ENCODE measurements at places on chromosomes 1 and 21.

DNA sequence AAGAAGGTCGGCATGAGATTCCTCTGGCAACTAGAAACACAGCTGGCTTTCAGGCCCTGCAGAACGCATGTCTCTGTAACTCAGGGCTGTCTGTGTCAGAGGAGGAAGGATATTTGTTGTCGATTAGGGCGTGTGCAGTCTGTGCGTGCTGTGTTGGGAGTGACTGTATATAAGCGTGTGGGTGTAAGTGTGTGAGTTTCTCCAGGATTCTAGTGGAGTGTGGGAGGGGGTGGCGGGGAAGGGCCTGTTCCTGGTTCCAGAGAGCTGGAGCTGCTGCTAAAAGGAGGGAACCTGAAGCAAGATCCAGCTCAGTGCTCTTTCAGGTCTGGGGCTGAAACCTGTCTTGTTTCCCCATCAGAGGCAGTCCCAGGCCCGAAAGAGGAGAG lies 74.3 kb downstream of the SLC16A1 start:
- DNase-seq: no peak

GRCh38 chr1:229203030-229203751 lies 67.7 kb upstream of the RAB4A start:
- DNase-seq: peak; percentile 57

DNA sequence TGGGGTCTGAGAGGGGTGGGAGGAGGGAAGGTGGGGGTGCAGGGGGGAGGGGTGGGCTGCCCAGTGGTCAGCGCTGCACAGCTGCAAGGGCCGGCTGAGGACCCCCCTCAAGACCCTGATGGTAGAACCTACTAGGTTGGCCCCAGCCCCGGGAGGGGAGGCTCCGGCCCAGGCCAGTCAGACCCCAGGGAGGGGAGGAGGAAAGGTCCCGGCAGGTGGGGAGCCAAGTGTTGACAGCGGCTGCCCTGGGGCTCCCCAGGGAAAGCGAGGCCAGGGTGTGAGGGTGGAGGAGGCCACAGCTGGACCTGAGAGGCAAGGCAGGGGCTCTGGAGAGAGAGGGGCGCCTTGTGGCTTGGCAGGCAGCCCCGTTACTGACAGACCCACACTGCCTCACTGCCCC lies 31.1 kb downstream of the MEGF6 start:
- no peak for DNase-seq

- no peak for DNase-seq
Measured at GRCh38 chr1:79663916-79664315, 657.4 kb upstream of the ADGRL4 start.

DNA sequence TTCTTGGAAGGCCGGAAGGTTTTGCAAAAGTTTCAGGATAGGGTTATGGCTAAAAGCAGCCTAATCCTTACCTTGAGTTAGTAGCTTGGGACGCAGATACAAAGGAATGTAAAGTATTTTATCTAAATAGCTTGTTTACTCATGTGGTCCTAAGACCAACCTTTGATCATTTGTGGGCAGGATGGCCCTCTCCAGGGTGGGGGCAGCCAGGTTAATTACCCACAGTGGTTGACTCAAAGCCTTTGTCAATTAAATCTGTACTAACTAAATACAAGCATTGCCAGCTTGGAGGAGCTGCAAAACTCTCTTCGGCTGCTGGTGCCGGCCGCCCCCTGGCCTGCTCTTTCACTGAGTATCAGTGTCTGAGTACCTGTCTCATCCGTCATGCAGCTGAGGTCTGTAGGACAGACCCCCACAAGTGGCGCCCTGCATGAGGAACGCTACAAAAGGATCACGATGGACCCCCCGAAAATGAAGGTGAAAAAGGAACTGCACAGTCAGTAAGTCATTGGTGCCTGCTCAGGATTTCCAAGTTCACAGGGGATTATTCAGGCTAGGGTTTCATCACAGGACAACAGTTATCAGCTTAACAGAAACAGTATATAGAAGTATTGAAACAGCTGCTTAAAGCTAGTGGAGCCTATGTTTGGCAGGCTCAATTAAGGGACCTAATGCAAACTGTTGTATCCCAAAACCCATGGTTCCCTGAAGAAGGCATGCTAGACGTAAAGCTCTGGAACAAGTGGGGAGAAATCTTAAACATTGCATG lies 212.5 kb upstream of the MAP1LC3C start:
- no peak for DNase-seq

GRCh38 chr1:116569381-116569670 lies 1.5 kb downstream of the CD58 start:
- no peak for DNase-seq

GRCh38 chr1:222665964-222666363 lies 46.3 kb downstream of the AIDA start:
- no peak for DNase-seq

- DNase-seq: peak; percentile 77
Measured at GRCh38 chr1:206814716-206815341, 42.5 kb upstream of the IL10 start.

DNA sequence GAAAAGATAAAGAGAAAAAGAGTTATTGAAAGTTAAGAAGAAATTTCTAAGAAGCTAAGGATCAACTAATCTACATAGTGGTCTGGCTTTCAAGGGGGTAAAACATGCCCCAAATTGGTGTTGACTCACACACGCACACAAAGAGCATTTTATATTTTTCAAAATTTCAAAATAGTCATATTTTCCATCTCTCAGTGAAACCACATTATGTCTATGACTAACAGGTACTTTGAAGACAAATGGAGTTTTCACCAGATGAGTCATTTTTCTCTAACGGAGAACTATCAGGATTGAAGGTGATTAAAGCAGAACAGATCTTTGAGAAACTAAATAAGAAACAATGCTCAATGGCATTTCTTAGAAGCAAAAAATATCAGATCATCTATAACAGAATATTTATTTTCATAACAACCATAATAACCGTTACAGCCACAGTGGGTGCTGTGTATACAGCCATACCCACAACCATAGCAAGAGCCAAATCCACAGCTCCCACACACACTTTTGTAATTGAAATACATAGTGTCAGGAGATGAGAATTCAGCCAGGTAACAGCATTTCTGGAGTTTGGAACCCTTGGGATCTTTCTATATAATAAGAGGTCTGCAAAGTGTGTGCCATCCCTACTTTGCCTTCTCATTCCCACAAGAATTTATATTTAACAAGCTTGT lies at the start of gene KRTAP21-3:
Gene KRTAP21-3 (minus strand): TSS at position 539 of the 671 bp plus-strand sequence. CDS start 18 bp downstream, at position 521.
- no peak for DNase-seq

GRCh38 chr1:246907472-246907871 lies 24.3 kb downstream of the AHCTF1 start:
- DNase-seq: no peak

DNA sequence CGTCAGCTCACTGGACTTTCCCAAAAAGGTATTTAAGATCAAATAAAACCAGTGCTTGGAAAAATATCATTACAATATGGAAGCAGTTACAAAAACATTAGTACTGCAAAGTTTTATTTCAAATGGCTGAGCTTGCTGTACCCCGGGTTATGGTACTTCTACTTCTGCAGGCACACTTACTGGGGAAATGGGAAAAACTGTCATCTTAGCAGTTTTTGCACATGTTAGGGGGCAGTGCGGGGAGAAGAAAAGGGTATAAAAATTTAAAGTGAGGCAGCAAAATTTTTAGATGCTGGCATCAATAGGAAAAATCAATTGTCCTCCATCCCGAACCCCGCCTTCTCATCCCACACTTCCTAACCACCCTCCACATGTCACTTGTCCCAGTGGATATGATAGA lies 133.4 kb downstream of the ATG4C start:
- no peak for DNase-seq

DNA sequence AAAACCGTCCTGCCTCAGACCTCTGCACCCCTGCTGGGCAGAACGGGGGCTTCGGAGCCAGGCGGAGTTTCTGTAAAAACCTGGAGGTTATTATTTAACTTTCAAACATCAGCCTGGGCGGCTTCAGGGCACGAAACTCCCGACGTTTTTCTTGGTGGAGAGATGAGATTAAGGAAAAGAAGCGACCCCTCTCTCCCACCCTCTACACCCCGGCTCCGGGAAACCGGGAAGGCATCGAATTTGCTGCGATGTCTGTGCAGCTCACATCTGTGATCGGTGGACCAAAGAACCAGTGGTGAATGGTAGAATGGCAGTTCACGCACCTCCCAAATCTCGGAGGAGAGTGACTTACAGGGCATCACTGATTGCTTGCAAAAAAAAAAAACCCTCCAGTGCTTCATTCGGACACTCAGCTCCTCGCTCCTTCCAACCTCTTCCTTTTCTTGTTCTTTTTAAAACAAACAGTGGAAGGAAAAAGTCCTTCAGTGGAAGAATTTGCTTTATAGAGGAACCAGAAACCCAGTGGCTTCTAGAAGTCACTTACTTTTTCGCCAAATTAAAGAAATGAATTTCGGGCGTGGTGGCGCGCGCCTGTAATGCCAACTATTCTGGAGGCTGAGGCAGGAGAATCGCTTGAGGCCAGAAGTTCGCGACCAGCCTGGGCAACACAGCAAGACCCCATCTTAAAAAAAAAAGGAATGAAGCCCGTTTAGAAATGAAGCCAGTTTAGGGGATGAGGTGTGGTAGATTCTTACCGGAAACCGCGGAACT lies 884 bp downstream of the PHACTR4 start:
- peak; percentile 59 for DNase-seq

GRCh38 chr21:44539046-44539445 lies 949 bp downstream of the KRTAP10-1 start:
- DNase-seq: no peak

- no peak for DNase-seq
Measured at GRCh38 chr21:41966872-41967621, 13.2 kb upstream of the C2CD2 start.

GRCh38 chr1:6200188-6200809 lies 904 bp upstream of the RPL22 start:
- no peak for DNase-seq

DNA sequence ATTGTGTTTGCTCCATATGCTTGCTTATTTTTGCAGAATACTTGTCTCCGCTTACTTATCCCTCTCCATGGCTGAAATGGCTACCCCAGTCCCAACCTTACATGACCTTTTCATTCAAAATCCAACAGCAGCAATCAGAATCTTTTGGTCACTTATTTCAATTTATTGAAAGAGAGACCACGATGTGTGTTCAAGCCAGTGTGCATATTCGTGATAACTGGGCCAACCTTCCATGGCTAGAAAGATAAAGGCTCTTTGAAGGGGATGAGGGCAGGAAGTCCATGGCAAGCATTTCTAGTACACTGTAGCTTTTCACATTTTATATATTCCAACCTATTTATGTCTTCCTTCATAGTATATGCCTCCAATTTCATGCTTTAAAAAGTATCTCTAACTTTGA lies 23.1 kb downstream of the HSD11B1 start:
- no peak for DNase-seq

- DNase-seq: no peak
Measured at GRCh38 chr1:61273167-61273705, 190.9 kb downstream of the NFIA start.

GRCh38 chr1:231161667-231162296 lies at the start of gene TRIM67:
TRIM67 (plus strand) TSS chr1:231162058; CDS start chr1:231162970, 912 bp downstream.
- DNase-seq: peak; percentile 47

DNA sequence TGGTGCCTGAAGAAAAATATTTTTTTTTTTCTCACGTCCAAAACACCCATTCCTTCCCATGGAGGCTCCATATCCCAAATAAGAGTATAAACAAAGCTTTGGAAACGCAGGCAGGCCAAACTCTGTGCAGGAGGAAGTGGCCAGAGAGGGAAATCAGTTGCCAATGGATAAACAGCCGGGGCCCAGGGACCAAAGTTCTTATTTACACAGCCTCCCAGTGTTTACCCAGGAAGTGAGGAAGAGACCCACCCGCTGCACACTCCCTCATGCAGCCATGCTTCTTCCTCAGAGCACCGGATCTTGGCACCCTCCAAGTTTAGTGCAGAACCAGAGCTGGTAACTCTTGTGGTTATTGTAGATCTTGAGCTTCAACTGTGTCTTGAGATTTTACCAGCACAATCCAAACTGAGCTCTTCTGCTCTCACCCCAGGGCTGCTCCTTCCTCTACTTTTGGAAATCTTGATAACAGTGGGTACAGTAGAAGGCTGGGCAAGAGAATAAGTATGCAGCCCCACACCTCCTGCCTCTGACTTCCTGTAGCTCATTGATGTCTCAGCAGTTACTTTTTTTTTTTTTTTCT lies 14.2 kb downstream of the MARCKSL1 start:
- DNase-seq: no peak

DNA sequence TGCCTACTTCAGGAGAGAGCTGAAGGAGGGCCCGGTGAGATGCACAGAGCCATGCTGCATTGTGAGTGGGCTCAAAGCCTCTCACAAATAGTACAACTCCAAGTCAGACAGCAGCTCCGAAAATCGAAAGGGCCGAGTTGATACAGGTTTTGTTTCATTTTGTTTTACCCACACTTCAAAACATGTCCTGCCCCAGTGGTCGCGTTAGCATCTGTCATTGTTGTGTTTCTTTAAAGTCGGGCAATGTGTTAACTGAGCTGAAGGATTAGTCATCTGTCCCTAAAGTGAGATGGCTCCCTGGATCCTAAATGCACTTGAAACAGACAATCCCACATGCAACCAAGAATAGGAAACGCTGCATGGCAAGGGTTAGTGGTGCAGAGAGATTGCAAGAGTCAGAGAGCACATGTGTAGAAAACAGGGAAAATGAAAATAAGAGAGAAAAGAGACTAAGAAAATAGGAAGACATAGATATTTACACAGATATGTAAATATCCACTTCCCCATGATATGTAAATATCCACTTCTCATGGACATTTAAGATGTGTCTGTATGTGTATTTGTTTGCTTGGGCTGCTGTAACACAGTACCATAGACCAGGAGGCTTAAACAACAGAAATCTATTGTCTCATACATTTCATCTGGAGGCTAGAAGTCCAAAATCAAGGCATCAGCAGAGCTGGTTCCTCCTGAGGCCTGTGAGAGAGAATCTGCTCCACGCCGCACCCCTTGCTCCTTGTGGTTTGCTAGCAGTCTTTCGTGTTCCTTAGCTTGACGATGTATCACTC lies 131.4 kb upstream of the RAB4A start:
- DNase-seq: no peak

- DNase-seq: no peak
Measured at GRCh38 chr1:53046930-53047329, 15.1 kb upstream of the PODN start.

- DNase-seq: no peak
Measured at GRCh38 chr1:77874804-77875445, 13.5 kb upstream of the NEXN start.

GRCh38 chr1:152953761-152954160 lies 6.8 kb downstream of the SPRR5 start:
- no peak for DNase-seq

- no peak for DNase-seq
Measured at GRCh38 chr1:18447509-18448220, 33.1 kb upstream of the KLHDC7A start.

DNA sequence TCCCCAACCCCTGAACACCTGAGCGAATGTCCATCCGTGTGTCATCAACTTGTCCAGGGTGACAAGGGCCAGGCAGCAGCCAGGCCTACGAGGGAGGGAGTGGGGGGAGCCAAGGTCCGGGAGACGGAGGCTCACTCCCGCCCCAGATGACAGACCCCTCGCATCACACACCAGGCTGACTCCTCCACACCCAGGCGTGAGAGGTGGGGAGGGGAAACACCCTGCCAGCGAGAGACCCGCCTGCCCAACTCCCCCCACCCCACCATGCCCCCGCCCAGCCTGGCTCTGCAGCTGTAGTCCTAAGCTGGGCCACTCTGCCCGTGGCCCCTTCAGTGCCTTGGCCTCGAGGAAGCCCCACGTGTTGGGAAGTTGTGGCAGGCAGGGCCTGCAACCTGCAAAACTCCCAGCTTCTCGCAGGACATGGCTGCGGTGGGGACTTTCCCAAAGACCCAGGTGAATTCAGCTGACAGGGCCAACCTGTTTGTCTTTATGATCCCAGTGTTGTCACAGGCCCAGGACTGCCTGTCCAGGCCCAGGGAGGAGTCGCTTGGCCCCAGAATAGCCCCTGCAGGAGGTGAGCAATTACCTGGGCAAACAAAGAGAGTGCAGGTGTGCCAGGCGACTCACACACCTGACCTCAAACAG lies 62.9 kb downstream of the RIPK4 start:
- no peak for DNase-seq

Measured in DMS79 treated with DMSO at 0.1 percent for 48 hours (cell line).